ENCODE measurements at places on chromosomes 2 and 18.
A peak's percentile ranks its signal among the peaks of the same experiment; 100 is the strongest.

GRCh38 chr2:234422273-234422732, 74.6 kb downstream of the ARL4C start:
- peak; percentile 84 for DNase-seq

DNA sequence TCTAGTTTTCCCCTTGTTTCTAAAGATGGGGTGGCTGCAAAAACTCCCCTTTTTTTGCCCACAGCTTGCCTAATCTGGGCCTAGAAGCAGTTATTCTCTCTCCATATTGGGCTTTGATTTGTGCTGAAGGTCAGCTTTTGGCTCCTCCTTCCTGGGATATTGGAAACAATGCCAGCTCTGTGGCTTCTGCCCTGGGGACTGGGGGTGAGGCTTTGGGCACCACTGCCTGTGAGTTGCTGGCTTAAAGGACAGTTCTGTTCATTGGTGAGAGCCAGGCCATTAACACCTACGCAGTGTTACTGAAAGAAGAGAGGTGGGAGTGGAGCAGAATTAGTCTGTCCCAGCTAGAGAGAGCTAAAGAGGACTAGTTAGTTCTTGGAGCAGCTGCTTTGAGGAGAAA, 4.3 kb downstream of the UBXN2A start:
- peak; percentile 15 for DNase-seq

GRCh38 chr2:123870206-123870880, 154.7 kb upstream of the CNTNAP5 start:
- DNase-seq: no peak

GRCh38 chr2:105376010-105376409, 22.8 kb downstream of the FHL2 start:
- DNase-seq: no peak

GRCh38 chr2:39050109-39050508, 70.7 kb downstream of the SOS1 start:
- no peak for DNase-seq

DNA sequence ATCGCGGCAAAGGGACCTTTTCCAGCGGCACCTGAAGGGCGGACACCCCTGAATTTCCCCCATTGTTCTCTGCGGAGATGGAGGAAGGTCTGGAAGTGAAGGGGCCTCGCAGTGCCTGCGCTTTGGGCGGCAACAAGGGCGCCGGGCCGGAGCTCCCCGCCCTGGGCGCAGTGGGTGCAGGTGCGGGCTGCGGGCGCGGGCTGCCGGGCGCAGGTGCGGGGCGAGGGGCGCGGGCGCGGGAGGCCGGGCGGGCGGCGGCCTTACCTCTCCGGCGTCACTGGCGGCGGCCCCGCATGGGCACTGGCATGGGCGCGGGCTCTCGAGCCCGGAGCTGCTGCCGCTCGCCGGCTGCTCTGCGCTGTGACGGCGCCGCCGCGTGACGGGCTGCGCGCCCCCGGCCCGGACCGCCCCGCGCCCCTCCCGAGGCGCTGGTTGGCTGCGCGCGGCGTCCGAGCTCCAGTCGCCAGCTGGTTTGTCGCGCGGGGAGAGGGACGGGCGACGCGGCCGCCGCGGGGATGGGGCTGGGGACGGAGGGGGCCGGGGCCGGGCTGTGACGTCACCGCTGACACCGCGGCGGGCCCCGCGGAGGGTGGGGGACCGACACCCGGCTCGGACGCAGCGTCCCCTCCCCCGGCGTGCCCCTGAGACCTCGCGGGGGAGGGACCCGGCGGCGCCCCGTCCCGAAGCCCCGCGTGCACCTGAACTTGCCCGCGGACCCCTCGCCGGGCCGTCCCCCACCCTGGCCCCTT, at the start of gene KIF1A:
Gene KIF1A, minus strand, starts transcription at position 362 of the 749 bp plus-strand sequence. CDS start 22,467 bp downstream, outside the sequence.
- peak; percentile 81 for DNase-seq
